CD8-positive, alpha-beta memory T cell (primary cell): ENCODE measurements at places on chromosomes 13 and 19. TPM values are rescaled to one million over a fixed set of nuclear protein-coding genes. Genes with fewer than 3 reads are reported as not detected.

DNA sequence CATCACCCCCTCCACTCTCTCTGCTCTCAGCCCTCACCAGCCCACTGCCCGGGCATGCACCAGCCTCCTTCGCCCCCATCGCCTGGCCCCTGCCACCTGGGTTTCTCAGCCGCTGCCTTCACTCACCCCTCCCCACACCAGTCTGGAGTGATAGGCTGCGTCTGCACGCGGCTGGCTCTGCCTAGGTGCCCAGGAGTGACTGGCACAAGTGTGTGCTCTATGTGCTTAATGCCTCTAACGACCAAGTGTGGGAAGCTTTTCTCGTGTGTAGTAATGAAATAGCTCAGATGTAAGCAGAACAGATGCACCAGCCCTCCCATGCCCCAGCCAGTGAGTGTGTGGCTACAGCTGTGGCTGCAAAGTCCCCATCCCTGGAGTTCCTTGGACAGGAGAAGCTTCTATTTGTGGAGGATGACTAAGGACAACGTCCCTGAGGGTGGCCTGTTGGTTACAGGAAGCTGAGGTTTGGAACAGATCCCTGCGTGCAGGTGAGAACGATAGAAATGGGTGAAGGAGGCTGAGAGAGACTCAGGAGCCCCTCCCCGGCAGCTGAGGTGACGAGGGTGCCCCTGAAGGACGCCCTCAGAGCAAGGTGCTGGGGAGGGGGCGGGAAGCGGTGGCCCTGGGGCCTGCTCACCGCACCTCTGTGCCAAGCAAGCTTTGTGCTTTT, 35.6 kb downstream of the ATP11A start:
- DNase-seq: no peak

DNA sequence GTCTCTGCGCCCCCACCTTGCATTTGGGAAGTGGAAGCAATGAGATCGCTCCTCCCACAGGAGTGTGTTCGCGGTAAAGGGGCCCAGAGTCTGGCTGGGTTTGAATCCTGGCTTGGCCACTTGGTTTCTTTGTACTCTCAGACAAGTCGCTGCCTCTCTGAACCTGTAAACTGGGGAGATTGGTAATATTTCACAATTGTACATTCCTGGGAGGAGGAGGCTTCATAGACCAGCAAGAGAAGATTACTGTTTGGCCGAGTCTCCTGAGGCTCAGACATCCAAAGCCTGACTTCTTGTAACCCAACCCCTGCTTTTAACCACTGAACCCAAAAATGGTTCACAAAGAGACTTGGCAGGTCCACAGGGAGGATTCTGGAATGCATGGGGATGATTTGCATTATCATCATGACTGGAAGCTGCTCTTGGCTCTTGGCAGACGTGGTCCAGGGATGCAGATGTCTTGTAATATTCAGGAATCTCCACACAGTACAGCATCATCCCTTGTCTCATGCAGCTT, 13.6 kb upstream of the STRN4 start:
- no peak for DNase-seq

FGF9 gene
- 2.3 TPM for polyA plus RNA-seq

DNA sequence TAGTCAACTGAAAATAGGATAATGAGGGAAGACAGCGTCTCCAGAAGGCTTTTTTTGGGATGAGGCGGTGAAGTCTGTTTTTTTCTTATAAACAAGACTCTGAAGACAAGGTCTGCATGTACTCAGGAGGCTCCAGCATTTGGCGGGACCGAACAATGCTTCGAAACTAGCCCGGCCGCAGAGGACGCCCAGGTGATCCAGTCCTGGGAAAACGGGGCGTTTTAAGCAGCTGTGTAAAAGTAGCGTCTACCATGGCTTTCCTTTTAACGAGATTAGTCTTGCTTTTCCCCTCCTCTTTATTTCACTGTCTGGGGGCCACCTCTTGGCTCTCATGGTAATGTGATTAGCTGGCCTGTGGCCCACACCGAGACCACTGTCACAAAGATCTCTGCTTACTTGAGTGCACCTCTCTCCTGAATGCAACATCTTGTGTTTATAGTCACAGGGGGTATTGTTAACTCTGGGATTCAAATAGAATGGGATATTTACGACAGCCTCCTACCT, 29.4 kb upstream of the GTF3A start:
- DNase-seq: no peak

DNA sequence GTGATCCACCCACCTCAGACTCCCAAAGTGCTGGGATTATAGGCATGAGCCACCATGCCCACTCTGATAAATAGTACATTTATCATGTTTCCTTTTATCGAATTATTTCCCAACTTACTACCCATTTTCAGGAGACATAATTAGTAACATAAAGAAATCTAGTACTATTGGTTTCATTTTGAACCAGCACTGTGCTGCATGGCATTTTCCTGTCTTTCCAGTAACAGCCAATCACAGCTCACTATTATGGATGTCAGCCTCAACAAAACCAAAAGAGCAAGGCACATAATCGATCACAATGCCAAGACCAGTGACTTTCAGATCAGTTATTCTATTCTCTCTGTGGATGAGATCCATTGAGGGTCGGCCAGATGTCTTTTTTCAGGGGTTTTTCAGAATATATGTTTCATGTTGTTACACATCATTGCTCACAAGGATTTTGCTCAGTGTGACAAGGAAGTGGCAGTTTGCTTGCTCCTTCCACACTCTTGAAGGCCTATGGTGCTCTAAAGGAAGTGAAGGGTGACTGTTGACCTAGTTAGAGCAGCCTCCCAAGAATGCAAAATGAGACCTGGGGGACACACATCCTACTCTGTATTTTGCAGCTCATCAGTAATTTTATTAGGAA, 233.4 kb downstream of the KCNRG start:
- no peak for DNase-seq

TMPRSS9 gene
- polyA plus RNA-seq: not detected

DNA sequence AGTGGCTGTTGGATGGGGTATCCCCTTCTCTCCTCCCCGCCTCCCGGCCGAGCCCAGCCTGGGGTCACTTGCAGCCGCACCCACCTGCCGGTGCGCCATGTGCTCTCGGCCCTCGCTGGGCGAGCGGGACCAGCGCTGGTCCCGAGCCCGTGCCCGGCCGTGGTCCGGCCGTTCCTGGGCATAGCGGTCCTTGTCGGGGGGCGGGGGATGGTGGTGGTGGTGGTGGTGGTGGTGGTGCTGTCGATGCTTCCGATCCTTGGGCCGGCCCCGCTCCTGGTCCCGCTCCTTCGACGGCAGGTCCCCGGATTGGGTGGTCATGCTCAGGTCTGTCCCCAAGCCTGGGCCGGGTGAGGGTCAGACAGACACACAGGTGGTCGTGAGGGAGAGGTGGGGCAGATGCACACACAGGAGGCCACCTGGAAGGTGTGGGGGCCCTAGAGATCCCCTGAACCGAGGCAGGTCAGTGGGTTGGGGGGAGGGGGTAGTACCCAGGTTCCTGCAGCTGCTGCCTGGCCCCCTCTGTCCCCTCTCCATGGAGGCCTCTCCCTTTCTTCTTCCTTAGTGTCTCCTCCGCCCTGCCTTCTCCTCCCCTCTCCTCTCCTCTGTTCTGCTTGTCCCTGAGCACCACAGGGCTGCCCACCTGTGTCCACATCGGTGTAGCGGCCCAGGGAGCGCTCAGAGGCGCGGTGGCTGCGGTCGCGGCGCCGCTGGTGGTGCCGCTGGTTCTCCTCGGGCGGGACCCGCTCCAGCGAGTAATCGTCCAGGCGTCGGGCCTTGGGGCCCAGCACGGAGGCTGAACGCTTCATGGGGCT, 58.7 kb downstream of the IER2 start:
- DNase-seq: no peak

OR10H1 gene
- not detected for polyA plus RNA-seq

DNA sequence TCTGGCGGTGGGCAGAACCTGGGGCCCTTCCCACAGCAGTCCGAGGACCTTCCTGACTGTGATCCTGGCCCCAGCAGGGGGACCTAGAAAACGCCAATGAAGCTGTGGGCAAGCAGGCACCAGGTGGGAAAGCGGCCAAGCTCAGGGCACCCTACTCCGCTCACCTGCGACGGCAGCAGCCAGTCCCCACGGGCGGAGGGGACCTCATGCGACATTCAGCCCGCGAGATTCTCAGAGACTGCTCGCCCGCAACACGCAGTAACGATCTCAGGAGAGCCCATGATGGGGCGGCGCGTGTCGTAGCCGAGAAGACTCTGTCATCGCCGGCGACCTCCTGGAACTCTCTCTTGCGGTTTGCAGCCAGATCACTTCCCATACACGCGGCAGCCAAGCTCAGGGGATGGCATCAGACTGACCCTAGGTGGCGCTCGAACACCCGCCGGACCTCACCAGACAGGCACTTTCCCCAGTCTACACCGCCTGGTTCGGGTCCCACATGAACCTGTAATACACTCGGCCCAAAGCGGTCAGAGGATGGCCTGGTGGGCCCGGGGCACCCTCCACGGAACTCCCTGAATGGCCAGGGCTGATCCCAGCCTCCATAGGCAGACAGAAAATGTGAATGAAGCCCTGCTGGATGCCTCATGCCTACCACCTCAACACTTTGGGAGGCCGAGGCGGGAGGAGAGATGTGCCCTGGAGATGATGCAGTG, 26.5 kb downstream of the MAN2B1 start:
- DNase-seq: peak; percentile 73

DNA sequence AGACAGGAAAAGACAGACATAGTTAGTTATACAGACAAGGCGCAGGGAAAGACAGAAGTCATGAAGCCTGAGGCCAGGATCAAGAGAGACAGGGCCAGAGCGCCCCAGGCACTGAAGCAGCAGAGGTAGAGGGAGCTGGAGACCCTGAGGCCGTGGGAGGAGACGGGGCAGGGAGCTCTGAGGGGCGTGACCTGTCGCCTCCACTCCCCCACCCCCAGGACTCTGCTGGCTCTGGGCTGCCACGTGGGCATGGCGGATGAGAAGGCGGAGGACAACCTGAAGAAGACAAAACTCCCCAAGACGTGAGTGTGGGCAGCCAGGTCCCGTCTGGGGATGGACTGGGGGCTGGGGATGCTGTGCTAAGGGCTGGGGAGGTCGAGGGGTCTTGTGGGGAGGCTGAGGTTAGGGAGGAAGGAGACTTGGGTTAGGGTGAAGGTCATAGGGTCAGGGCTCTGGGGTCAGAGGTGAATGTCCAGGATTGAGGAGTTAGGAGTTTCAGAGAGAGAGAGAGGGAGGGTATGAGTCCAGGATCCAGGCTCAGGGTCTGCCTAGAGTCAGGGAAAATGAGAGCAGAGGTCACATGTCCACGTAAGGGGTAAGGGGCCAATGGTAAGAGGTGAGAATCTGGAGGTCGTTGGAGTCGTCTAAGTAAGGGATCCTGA, 31.1 kb downstream of the RYR1 start:
- DNase-seq: no peak

DNA sequence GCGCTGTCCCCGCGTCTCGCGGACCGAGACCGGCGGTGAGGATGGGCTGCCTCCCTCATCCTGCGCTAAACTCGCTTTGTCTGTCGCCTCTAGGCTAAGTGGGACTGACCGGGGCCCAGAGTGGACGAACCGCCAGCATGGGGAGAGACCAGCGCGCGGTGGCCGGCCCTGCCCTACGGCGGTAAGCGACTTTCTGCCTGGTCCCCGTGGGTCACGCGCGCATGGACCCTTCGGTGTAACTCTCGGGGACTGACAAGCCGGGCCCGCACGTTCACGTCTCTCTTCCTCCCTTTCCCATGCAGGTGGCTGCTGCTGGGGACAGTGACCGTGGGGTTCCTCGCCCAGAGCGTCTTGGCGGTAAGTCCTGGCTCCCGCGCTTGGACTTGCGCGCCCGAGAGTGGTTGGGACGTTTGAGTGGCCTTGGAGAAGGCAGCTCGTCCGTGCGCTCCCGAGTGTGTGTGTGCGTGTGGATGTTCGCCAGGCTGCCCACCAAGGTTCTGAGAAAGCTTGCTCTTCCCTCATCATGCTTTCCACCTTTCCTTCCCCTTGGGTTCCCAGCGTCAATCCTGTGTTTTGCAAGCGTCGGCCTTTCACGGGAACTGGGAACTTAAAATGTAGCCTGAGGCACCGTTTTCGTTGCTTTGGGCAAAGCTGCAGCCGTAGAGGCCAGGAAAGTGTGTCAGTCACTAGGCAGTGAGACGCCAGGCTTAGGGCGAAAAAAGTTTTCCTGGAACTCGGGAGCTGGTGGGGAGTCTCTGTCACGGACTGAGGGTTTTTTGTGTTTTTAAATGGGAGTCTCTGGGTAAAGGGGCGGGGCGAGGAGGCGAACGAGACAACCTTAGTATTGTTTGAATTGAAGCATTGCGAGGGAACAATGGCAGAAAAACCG, 927 bp downstream of the COL4A2 start:
- no peak for DNase-seq

METTL21C gene
- polyA plus RNA-seq: not detected

DNA sequence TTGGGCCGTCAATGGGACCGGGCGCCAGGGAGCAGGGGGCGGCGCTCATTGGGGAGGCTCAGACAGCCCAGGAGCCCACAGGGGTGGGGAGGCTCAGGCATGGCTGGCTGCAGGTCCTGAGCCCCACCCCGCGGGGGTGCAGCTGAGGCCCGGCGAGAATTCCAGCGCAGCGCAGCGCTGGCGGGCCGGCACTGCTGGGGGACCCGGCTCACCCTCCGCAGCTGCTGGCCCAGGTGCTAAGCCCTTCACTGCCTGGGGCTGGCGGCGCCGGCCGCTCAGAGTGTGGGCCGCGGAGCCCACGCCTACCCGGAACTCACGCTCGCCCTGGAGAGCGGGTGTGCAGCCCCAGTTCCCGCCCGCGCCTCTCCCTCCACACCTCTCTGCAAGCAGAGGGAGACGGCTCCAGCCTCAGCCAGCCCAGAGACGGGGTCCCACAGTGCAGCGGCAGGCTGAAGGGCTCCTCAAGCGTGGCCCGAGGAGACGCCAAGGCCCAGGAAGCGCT, 1227.4 kb downstream of the PCDH17 start:
- no peak for DNase-seq

DPP9 gene
- 32.1 TPM for polyA plus RNA-seq

DNA sequence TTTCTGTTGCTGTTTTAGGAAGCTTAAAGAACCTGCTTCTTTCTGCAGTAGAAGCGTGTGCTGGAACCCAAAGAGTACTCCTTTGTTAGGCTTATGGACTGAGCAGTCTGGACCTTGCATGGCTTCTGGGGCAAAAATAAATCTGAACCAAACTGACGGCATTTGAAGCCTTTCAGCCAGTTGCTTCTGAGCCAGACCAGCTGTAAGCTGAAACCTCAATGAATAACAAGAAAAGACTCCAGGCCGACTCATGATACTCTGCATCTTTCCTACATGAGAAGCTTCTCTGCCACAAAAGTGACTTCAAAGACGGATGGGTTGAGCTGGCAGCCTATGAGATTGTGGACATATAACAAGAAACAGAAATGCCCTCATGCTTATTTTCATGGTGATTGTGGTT, 103.1 kb downstream of the TNFRSF19 start:
- no peak for DNase-seq

DNA sequence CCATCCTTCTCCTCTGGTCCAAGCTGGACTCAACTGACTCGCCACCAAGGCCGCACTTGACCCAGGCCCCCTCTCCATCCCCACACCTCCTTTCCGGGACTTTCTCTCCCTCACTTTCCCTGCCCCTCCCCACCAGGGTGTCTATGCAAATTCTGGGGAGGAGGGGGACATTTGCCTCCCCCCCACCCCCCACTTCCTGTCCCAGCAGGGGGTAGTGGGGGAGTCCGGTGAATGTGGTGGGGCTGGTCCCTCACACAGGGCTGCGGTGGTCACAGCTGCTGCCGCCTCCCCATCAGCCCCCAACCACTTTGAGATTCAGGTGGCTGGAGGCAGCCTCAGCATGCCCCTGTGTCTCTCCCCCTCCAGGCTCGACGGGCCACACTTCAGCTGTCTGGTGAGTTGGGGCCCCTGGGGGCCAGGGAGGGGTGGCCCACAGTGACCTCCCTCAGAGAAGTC, 870 bp downstream of the SPIB start:
- DNase-seq: no peak

GRCh38 chr13:75461314-75461713, 20.7 kb downstream of the TBC1D4 start:
- no peak for DNase-seq

- DNase-seq: no peak
Measured at GRCh38 chr19:42410371-42410770, 16.8 kb downstream of the LIPE start.
